ENCODE measurements at places on chromosomes 2 and 18. TPM values are rescaled to one million over a fixed set of nuclear protein-coding genes. Genes with fewer than 3 reads are reported as not detected.

DNA sequence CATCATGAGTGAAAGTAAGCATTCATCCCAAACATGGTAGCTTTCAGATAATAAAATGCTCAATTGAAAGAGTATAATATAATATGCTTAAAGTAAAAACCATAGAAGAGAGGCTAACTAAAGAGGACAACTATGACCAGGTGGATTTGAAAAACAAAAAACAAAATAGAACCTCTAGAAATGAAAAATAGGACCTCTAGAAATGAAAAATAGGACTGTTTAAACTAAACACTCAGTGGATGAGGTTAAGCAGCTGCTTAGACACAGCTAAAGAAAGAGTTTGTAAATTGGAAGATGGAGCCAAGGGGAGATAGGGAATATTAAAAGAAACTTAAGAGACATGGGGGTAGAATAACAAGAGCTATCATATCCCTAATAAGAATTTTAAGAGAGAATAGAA is 301.6 kb downstream of the BCL2 start:
- DNase-seq = no peak

DNA sequence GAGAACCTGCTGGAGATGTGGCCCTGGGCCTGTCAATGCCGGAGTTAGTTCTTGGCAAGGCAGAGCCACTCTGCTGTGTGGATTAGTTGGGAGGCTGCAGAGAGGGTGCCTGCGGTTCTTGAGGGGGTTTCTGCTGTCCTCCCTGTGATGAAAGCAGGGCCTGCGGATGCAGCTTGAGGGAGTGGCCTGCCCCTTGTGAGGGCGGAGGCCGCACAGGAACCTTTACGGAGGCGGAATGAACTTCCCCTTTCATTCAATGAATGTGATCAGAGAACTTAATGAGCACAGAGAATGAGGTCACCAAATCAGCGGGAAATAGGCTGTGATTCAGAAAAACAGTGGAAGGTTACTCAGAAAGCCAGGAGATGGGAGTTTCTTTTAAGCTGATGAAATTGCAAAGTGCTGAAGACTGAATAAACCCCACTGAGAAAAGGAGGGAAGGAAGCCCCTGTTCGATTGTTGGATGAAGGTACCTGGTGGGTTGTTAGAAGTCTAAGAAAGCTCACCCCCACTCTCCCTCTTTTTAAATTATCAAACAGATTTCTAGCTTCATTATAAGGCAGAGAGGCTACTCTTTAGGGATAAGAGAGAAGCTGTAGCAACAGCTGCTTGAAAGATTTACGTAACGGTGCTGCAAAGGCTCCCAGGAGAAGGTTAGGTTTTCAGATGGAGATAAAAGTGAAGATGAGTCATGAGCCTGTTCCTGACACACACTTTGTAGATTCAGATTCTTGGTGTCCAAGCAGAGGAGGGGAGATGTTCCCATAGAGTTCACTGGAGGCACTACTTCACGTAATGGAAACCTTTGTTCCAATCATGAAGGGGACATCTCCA is 47.4 kb downstream of the VWA3B start:
- no peak for DNase-seq

DNA sequence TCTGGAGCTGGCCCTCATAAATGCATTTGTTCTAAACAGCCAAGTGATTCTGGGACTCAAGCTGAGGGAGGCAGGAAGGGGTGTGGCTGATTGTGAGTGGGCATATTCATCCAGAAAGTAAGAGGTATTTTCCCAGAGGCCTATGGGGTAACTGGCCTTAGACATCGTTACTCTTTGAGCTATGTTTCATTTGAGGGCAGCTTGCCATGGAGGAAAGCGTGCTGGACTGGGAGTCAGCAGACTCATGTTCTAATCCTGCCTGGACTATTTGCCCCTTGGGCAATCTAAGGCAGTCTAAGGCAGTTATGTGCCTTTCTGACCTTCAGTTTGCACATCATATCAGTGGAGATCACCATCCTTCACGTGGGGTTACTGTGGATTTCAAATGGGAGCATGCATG is 93.5 kb upstream of the SLC14A2 start:
- DNase-seq = no peak

DNA sequence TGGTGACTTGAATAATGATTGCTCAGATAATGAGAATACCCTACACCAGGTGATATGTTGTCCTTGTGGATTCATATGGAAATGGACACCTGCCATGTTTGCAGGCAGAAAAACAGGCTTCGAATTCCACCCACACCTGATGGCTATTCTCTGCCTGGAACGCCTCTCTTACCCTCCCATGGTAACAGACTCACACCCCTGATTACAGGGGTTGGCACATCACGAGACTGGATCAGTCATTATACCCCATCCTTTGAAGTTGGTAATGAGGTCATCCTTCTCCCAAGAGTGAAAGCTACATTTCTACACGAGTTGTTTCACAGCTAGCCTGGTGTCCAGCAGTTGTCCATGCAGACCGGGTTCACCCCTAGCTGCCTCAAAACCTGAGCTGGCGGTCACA is 71.4 kb upstream of the MBOAT2 start:
- DNase-seq = no peak

GRCh38 chr2:17289669-17290068 is 228.6 kb downstream of the RAD51AP2 start:
- DNase-seq = no peak

DNA sequence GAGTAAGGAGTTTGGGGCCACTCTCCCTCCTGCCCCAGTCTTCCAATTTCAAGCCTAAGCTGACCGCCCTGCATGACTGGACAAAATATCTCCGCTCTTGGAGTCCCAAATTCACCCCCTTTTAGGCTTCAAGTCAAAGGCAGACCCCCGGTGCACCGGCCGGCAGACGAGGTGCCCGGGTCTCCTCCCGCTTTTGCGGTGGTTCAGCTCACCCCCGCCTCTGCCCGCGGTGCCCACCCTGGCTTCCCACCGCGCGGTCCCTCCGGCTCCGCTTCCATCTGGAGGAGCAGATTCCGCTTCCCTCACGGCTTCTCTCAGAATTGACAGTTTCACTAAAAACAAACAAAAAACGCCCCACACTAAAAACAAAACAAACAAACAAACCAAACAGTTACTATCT is 56.5 kb downstream of the SERPINB8 start:
- no peak for DNase-seq

DNA sequence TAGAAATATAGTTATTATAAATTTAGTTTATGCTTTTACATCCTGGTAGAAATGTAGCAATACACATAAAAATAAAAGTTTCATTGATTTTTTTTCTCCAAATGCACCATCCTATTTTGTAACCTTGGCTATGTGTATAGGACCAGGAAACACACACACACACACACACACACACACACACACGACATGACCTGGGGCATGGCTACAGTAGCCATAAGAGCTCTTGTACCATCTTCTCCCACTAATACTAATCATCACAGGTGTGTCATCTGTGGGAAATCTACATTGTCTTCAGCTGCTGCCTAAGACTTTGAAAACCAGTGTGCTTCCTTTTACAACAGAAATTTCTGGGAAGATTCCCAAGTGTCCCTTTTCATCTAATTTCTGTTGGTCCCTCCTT is 144.3 kb downstream of the MCFD2 start:
- no peak for DNase-seq

DNA sequence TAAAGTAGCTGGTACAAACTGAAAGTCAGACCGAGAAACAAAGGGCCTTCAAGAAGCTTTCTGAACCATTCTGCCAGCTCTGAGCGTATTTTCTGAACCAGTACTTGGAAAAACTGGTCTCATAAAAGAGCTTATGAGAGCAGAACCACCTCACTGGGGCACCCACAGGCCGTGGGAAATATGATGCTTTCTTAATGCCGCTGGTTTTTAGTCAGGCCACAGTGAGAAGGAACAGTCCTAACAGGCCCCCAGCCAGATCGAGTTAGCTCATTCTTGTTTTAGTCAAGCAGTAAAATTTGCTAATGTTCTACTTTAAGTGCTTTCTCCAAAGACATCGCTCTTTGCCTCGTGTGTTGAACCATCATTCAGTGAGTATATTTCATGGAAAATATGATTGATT is 12.7 kb upstream of the NOSTRIN start:
- no peak for DNase-seq

DNA sequence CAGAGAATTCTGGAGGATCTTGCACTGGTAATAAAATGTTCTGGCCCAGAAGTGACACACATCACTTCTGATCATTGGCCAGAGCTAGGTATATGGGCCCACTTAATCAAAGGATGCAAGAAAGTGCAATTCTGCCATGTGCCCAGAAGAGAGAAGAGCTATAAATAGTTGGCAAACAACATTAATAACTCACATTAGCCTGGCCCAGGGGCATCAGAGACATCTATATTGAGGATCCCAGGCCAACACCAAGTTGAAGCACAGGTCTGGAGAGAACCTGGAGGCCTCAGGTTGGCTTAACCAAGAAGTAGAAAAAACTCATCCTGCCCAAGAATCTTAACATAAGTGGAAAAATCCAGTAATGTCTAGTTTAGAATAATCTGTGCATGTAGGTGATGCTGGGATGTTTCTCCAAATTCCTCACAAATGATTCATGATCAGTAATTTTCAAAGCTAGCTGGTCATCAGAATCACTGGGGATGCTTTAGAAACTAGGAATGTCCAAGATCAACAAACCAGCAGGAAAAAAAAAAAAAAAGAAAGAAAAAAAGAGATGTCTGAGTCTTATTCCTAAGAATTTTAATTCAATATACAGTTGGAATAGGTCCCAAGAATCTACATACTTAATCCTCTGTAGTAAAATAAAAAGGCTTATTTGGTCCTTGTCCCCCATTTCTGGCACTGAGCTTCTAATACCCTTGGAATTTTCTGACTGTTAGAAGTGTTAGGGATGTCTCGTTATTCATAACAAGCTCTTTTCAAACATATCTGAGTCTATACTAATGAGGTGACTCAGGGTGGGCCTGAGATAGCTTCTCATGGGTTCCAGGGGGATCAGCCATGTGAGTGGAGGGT is 35.0 kb upstream of the EVA1A start:
- no peak for DNase-seq

GRCh38 chr2:47193607-47194006 is 38.5 kb upstream of the STPG4 start:
- DNase-seq = no peak

GRCh38 chr2:207311316-207312005 is 145.7 kb upstream of the KLF7 start:
- DNase-seq = peak; percentile 99

DNA sequence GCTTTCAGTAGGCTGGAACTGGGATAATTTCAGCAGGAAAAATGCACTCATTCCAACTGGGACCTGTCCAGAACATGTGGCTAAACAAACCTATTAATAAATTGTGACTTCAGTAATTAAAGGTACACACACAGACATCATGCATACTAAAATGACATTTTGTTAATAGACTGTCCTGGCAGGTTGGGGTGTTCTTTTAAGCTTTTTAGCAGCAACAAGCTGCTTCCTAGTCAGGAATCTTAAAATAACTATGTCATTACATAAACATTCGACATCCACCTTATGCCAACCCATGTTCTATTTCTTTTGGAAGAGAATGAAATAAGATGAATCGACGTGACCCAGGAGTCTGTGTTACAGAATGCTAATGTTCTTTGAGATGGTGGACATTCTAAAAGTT is 435.7 kb downstream of the TXNL1 start:
- no peak for DNase-seq

The MC5R gene
- not detected for total RNA-seq

The CRYGC gene
- total RNA-seq = not detected

The PTH2R gene
- not detected for total RNA-seq

The NOSTRIN gene
- total RNA-seq = not detected

The TUBB6 gene
- total RNA-seq = 32.2 TPM

The OTOS gene
- total RNA-seq = not detected

The TUBA3E gene
- total RNA-seq = not detected

The CNDP1 gene
- 0.51 TPM for total RNA-seq
